Kidney glomerular epithelial cell (primary cell): ENCODE measurements at places on chromosomes 1 and 21.

DNA sequence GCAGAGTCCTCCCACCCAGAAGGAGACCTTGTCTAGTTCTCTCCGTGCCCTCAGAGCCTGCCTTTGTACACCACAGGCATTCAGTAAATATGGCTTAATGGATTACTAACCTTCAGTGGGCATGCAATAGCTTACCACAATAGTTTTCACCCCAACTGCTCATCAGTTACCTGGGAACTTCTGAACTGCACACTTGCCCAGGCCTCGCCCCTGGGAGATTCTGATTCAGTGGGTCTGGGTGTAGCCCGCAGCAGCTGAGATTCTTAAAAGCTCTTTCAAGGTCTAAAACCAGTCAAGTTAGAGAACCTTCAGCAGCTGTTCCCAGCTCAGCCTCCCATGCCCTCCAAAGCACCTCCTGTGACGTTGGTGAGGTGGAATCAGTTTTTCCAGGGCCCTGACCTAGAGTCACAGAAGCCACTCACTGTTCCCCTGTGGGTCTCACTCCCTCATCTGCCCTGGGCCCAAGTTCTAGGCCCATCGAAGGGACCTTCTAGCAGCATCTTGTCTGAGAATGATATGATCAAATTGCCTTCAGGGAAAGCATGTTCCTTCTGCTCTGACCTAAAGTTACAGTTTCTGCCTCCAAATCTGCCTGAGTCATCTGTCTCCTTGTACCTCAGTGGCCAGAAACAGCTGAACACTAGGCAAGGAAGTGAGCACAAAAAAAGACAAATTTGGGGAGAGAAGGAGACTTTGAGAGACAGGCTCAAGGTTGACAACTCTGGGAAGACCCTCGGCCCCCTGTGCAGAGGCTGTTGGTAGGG is 10.8 kb downstream of the ASAP3 start:
- DNase-seq, result no peak

DNA sequence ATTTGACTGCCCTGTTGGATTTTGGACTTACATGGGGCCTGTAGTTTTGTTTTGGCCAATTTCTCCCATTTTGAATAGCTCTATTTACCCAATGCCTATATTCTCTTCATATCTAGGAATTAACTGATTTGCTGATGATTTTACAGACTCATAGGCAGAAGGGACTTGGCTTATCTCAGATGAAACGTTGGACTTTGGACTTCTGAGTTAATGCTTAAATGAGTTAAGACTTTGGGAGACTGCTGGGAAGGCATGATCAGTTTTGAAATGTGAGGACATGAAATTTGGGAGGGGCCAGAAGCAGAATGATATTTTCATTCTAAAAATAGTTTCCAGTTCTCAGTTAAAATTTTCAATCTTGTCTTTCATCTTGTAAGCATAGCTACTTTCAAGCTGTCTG is 222.3 kb downstream of the COP1 start:
- DNase-seq, result no peak

DNA sequence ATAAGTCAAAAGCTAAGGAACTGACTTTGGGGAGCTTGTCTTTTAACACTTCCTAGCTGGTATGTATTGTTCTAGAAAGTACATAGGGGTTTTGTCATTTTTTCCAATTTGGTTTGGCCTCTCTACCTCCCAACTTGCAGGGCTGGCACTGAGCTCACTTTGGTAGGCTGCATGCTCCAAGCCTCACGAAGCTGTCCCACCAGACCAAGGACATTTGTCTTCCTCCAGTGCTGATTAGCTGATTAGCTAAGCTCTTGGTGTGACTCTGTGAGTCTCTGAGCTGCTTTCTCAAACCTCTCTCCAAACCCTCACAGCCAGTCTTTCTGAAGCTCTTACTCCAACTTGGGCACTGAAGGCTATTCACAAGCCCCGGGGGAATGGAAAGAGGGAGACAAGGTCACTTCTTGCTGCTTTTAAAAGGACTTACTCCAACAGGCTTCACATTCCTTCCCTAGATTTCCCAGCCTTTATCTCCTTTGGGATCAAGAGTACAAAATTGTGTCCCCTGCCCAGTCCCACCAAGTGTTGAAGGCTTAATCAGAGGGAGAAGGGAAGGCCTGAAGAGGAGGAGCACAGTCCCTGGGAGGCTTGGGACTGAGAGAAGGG is 893 bp upstream of the CFAP45 start:
- DNase-seq, result no peak

GRCh38 chr1:25994402-25995150 is 3.3 kb downstream of the PAFAH2 start:
- DNase-seq, result no peak

GRCh38 chr1:1121611-1122077 is 5.8 kb upstream of the C1orf159 start:
- DNase-seq, result no peak

DNA sequence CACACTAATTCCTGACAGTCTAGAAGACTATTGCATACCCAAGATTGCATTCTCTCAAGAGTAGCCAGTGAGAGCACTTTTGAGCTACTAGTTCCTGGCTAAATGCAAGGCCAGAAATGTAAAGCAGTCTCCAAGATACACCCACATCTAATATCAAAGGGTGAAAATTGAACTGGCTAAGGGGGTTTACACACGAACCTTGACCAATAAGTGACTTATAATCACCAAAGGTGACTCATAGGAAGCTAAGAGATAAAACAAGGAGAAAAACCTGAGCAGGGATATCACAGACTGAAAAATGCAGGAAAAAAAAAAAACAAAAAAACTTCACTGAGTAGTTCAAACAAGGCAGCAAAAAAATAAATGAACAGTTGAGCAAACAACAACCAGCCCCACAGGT is 172.2 kb upstream of the RRP15 start:
- no peak for DNase-seq

DNA sequence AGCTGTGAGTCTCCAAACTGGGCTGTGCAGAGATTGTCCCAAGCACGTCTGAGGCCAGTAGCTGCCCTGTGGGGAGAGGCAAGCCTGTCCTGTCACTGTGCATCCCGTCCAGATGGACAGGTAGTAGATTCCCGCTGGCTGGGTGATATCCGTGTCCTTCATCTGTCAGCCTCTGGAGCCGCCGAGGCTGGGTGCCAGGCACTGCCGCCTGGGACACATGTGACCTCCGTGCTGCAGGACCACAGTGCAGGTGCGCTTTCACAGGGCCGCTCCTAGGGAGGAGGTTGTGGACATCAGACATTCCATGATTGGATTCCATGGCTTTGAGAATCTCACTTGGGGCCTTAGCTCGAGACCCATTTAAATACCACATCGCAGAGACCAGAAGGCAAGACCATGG is 4.7 kb downstream of the PDXK start:
- no peak for DNase-seq

- no peak for DNase-seq
Observed at GRCh38 chr1:156387870-156388173, 18.8 kb downstream of the RHBG start.

DNA sequence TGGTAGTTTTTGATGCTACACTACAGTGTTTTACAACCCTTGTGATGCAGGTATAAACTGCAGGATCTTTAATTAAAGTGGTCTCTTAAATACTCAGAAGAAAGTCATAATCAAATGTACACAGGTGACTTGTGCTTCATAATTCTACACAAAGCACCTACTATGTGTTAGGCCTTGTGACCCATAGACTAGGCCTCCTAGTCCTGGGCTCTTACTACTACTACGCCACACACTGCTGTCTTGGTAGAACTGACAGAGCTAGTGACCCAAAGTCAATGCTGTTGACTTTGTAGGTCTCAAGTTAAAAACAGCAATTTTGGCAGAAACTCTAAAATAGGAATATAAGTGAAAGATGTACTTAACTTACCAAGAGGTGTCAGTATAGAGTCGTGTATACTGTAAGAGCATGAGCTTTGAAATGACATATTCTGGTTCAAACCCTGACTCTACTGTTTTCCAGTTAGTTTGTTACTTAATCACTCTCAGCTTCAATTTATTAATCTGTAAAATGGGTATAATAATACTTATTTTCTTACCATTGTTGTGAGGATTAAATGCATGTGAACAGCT is 48.6 kb upstream of the LMO4 start:
- peak; percentile 3 for DNase-seq

DNA sequence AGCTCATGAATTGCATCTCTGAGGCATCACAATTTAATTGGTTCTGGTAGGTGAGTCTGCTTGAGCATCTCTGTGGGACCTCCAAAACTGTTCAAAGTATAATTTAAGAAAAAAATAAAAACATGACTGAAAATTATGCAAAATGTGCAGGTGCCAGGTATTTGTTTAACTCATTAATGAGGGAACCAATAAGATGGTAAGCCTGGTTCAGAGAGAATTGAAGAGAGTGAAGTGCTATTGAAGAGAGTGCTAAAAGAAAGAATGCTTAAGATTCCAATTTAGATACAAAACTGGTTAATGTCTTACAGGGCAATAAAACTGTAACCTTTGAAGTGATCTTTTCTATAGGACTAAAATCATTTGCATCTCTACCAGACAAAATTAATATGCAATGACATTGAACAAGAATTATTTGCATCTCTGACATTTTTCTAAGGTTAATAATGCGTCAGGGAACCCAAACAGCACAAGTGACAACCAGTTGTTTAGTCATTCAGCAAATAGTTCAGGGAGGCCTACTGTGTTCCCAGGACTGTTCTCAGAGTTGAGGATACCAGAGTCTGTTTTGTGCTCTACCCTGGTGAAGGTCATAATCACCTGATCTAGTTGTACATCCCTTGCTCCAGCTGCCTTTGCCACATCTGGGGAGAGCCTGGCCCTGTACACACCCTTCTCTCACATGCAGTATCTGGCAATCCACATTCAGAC is 183.5 kb downstream of the PATJ start:
- DNase-seq, result no peak
